Uterus (tissue), 4 donors: ENCODE measurements at places on chromosomes 13 and 19. TPM values are rescaled to one million over a fixed set of nuclear protein-coding genes. Genes with fewer than 3 reads are reported as not detected.

GRCh38 chr13:44834404-44834803 lies 154.9 kb downstream of the NUFIP1 start:
- no peak for DNase-seq

DNA sequence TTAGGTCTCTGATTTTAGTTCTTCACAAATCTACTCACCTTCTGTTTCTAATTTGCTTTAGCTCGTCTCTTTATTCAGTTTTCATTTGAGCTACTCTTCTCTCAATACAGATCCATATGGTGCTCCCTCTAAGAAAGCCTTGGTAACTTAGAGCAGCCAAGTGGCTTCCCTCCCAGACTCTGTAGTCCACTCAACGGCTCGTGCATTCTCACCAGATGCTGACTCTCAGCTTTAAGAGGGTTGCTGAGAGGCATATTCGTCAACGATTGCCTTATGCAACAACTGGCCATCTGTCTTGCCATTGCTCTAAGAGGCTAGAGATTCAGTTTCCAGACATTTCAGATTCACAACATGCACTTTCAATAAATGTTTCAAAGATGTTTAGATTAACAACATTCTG lies 785.8 kb upstream of the SLC10A2 start:
- DNase-seq = no peak

DNA sequence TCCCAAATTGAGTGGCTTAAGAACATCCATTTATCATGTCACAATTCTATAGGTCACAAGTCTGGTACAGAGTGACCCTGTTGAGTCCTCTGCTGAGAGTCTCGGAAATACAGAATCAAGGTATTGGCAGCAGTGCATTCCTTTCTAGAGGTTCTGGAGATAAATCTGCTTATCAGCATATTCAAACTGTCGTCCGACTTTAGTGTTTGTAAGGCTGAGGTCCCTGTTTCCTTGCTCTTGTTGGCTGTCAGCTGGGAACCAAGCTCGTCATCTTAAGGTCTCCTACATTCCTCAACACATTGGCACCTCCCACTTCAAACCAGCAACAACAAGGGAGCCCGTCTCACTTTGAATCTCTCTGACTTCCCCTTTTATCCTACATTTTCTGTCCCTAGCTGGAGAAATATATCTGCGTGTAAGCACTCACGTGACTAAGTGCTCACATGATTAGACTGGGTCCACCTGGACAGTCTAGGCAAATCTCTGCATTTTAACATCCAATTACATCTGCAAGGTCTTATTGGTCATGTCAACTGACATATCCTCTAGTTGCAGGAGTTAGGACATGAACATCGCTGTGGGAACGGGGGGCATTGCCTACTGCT lies 886.8 kb downstream of the PCDH9 start:
- no peak for DNase-seq

DNA sequence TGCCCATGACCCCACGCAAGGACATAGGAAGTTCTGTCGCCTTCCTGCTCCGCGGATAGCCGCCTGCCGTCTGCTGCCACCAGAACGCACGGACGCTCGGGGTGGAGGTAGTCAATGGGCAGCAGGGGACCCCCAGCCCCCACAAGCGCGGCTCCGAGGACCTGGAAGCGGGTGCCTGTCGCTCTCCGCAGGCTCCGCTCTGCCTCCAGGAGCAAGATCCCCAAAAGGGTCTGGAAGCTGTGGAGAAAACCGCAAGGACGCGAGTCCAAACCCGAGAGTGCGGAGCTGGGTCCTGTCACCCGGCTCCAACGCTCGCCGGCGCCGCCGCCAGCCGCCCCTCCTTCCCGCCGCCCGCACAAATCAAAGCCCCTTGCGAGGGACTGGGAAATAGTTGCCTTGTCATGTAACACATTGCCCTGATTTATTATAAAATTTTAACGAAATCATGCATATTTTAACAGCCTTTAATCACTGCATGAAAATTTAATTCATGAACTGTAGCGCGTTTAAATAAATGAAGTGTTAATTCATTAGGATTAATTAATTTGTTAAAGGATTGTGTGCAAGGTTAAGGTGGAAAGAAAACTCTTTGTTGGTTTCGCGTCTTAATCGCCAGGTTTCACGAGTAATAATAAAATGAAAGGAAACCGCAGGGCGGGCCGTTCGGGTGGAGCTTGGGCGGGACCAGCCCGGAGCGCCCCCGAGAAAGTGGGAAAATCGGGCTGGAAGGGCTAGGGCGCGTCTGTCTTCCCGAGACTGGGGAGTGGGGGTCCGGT lies 5.5 kb upstream of the POU4F1 start:
- DNase-seq = no peak

DNA sequence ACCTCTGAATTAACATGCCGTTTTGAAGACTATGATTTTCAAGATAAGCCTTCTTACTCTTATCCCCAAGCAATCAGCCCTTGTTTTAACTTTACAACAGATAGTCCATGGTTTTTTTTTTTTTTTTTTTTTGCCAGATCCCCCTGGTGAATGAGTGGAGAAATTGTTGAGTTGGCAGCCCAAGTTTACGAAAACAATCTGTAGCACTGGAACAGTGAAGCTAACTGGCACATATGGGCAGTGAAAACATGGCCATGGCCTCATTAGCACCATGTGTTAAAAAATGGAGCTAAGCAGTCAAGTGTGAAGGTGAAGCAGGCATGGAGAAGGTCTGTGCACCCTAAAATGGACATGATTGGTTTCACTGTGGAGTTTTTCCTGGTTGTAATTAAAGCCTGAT lies 812.1 kb upstream of the MIR17HG start:
- DNase-seq = no peak

GRCh38 chr19:53792721-53793433 lies 31.2 kb downstream of the NLRP12 start:
- peak; percentile 61 for DNase-seq

- peak; percentile 45 for DNase-seq
These were observed 90.4 kb downstream of the COL4A1 start for GRCh38 chr13:110216398-110217041.

DNA sequence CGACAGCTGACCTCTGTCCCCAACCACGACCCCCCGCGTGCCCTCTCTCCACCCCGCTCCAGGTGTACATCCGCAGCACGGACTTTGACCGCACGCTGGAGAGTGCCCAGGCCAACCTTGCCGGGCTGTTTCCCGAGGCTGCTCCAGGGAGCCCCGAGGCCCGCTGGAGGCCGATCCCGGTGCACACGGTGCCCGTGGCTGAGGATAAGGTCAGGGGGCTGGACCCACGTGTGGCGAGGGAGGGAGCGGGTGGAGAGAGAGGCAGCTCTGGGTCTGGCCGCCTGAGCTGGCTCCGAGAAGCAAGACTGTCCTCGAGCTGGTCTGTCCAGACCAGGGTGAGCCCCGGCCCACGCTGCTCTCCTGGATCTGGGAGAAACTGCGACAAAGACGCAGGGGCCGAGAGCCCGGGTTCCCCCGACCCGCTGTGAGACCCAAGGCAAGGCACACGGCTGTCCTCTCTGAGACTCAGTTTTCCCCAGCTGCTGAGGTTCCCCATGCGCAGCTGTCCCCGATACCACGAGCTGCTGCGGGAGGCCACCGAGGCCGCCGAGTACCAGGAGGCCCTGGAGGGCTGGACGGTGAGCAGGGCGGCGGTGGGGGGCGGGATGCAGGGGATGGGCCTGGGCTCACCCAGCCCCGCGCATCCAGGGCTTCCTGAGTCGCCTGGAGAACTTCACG lies 1.5 kb downstream of the ACP4 start:
- DNase-seq = no peak

DNA sequence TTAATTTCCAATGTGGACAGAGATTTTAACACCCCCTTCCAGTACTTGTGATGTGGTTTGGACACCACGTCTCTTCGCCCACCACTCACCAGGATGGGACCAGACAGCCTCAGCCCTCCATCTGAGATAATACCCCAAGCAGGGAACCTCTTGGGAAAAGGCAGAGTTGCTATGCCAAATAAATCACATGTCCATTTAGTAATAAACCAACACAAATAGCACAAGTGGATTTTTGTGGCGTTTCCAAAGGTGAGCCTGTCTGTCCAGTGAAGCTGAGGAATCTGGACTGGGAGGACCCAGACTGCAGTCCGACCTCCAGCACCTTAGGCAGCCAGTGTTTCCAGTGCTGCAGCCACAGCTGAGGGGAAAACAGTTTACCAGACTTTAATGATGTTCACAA lies 34.1 kb upstream of the GAS6 start:
- no peak for DNase-seq

Gene NEK5
- total RNA-seq = 4.7 TPM

Gene B3GLCT
- total RNA-seq = 83.1 TPM
